NCI-H187 (cell line): ENCODE measurements at places on chromosomes 2 and 18.

GRCh38 chr2:186690786-186691185, 3.1 kb upstream of the FAM171B start:
- DNase-seq: no peak

- DNase-seq: no peak
Measured at GRCh38 chr2:83970217-83970929, 488.7 kb downstream of the SUCLG1 start.

- no peak for DNase-seq
Measured at GRCh38 chr18:59063300-59063906, 76.3 kb upstream of the SEC11C start.

- DNase-seq: no peak
Measured at GRCh38 chr2:198441246-198441645, 636.9 kb downstream of the PLCL1 start.

- no peak for DNase-seq
Measured at GRCh38 chr2:239470151-239470900, 69.5 kb upstream of the HDAC4 start.

- DNase-seq: no peak
Measured at GRCh38 chr18:21444465-21445212, 155.9 kb downstream of the ESCO1 start.

DNA sequence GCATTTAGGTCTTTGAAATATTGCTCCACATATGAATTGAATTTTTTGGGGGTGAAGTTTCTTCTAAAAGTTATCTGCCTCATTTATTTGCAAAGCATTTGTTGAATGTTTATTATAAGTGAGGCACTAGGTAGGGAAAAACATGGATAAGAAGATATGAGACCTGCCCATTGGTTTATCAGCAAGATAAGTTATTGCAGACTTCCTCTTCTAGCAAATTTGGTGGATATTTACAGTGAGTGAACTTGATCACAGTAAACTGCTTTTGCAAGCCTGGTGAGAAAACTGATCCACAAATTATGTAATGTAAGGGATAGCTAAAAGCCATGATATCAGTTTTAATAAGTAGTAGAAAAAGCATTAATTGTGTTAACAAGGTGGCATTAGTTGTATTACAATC, 364.8 kb downstream of the SOCS6 start:
- no peak for DNase-seq

DNA sequence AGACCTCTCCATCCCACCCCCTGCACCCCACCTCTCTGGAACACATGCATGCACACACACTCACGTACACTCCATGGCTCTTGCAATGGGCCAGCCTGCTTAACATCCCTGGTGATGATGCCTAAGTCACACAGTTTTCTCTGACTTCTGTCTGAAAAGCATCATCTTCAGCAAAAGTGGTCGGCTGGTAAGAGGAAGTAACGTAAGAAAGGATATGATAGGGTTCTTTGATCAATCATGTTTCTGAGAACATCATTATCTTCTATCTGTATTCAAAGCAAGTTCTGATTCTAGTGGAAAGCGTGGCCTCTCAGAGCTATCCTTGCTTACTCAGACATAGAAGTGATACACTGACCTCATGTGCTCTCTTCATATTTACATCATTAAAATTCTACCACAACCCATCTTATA, 11.4 kb upstream of the NDUFV2 start:
- no peak for DNase-seq

DNA sequence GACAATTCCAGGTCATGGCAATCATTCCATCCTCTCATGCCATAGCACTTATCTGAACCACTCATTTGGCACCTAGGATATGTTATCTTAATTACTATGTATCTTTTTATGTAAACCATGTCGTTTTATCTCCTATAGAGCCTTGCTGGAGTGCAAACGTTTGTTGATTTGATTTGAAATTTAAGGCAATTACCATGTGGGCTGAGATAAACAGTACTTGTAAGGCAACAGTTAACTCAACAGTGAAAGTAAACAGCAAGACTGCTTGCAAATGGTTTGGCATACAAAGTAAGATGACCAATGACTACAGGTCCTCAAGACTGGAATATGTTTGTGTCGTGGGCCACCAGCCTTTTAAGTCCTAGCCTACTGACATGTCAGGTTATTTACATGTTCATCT, 133.7 kb upstream of the ZFP36L2 start:
- DNase-seq: no peak

DNA sequence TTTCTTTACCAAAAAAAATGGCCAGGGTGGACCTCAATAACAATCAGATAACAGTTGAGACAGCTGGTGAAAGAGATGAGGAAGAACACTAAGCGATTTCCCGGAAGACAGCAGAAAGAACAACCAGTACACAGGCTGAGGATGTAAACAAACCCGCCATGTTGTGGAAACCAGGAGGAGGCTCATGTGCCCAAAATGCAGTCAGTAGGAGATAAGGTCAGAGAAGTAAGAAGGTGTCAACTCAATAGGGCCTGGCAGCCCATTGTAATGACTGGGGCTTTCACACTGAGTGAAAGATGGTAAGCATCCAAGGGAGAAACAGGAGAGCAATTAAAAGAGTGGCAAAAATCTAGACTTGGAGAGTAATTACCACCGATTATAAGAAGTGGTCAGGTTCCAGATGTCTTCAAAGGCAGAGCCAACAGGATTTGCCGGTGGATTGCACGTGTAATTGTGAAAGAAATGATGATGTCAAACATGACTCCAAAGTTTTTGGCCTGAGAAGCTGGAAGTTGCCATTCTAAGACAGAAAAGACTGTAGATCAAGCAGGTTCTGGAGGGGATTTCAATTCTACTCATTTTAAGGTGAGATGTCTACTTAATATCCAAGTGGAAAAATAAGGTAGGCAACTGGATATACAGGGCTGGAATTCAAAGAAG, 77.7 kb upstream of the CYP1B1 start:
- no peak for DNase-seq

GRCh38 chr2:34806891-34807290, 1207.8 kb upstream of the FAM98A start:
- no peak for DNase-seq

GRCh38 chr2:60857056-60857455, 24.3 kb upstream of the REL start:
- DNase-seq: no peak

DNA sequence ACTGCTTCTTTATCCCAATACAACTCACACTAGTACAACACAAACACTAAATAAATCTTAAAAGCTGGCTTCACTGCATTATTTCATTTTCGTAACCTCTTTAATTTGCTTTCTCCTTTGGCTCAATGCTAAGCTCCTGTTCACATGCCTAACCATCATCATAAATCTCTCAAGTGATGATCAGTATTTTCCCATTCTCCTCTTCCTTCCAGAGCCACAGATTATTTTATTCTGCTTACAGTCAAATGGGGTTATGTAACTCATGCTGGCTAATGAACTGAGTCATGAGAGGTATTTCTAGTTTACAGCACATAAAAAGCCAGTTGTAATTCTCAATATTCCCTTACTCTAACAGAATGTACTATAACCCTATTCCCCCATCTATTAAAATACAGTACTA, 350.4 kb upstream of the ZC3H15 start:
- no peak for DNase-seq

GRCh38 chr2:112646102-112646719, 472 bp downstream of the SLC20A1 start:
- DNase-seq: no peak

- DNase-seq: no peak
Measured at GRCh38 chr18:38301621-38302020, 736.0 kb upstream of the CELF4 start.

GRCh38 chr2:157194844-157195243, 62.7 kb upstream of the GALNT5 start:
- DNase-seq: no peak

- DNase-seq: no peak
Measured at GRCh38 chr2:234989183-234989701, 37.4 kb downstream of the SH3BP4 start.

DNA sequence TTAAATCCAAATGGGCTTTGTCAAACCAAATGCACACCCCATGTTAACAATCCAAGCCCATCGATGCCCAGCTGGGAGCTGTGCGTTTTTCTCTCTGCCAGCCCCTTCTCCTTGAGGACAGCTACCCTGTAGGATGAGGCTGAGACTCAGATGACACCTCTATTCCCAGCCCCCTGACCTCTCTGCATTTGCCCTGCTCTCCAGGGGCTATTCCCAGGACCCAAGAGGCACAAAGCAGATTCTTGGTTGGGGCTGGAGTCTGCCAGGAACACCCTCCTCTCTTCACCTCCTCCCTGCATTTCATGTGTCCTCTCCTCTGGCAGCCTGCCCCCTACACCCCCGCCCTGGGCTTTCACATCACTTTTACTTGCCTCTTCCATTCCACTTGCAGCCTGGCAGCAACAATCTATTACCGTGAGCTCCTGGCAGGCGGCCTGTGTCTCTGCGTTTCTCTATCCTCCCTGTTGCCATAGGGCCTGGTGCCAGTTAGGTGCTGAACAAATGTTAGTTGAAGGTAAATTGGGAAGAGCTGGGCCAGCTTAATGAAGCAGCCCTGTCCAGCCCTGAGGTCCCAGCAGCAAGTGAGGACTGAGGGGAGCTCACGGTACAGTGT, 51.8 kb downstream of the ADD2 start:
- DNase-seq: no peak

DNA sequence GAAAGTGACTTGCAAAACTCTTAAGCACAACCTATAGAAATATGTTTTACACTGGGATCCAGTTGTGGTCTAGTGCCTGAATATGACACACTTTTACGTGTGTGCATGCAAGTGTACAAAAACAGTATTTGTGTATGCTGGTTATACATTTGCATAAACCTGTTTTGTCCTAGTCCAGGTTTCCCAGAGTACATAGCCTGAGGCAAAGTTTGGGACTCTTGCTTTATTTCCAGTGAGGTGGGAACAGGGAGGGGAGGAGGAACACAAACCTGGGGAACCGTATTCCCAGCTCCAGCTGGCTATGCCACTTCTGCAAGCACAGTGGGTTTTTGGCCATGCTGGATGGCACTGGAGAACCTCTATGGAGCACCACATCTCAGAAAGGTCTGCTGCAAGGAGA, 481.1 kb upstream of the HS6ST1 start:
- DNase-seq: no peak

- DNase-seq: peak; percentile 69
Measured at GRCh38 chr2:66569321-66569851, 134.5 kb downstream of the MEIS1 start.

- DNase-seq: no peak
Measured at GRCh38 chr2:39124746-39125057, 3.9 kb upstream of the SOS1 start.
